ENCODE measurements at places on chromosomes 11 and 22.

DNA sequence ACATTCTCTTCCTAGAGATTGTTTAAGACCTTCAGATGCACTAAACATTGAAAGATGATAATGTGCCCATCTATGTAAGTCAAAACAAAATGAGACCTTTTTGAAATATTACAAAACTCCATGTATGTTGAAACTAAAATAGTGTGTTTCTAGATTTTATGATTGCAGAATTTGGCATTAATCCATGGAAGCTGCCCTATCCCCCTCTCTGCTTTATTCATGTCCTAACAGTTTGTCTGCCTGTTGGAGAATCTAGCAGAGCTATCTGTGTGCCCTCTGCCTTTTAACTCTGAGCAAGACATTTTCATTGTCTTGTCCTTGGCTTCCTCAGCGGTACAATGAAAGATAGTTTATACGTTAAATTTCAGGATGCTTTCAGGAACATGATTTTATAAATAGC lies 105.5 kb downstream of the FAT3 start:
- DNase-seq = no peak

DNA sequence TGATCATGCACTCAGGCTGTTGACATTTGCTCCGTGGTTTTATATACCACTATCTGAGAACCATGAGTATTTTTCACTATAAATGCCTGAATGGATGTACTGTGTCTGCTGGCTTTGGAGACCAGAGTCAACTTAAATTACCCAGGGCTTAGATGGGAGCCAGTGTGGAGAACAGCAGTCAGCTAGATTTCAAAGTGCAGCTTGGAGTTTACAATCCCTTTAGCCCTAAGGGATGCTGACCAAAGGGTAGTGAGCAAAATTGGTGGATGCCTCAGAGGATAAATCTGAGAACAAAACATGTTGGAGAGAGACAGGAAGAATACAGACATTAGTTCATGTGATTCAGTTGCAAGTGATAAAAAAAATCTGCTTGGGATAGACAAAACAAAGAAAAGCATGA lies 327.5 kb downstream of the C11orf87 start:
- DNase-seq = no peak

GRCh38 chr22:43570531-43571165 lies 158.8 kb downstream of the MPPED1 start:
- no peak for DNase-seq

GRCh38 chr11:45662665-45663485 lies 2.5 kb downstream of the CHST1 start:
- peak; percentile 17 for DNase-seq

- no peak for DNase-seq
Observed at GRCh38 chr22:26561756-26562417, 28.0 kb downstream of the TPST2 start.

DNA sequence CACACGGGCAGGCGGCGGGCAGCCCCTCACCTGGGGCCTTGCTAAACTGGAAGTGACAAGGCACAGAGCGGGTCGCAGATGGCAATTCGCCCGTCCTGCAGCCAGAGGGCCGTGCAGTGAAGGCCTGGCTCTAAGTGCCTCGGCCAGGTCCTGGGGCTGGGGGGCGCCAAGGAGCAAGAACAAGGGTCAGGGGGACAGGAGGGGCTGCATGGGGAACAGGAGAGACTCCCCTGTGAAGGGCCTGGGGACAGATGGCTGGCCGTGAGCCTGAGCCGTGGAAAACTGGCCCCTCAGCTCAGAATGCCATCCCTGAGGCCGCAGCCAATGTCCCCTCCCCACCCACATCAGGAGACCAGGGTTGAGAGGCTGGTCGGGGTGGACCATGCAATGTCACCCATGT lies 60.0 kb downstream of the RTL6 start:
- DNase-seq = no peak

- DNase-seq = no peak
Observed at GRCh38 chr22:24437741-24438328, 10.4 kb downstream of the ADORA2A start.

DNA sequence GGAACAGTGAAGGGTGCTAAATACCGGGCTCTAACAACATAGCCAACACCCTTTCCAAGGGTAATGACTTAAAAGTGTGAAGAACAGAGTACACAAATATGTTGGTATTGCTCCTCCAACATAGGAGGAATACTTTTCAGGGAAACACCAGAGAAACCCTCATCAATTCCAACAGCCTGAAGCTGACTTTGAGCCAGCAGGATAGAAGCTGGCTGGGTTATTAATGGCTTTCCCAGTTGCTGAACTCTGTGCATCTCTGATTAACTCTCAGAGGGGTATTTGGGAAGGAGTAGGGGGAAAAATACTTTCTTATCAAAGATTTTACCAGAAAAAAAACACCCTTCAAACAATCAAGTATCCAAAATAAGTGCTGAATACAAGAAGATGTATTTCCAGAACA lies 95.6 kb downstream of the AMBRA1 start:
- no peak for DNase-seq

GRCh38 chr22:19991645-19992451 lies 24.8 kb downstream of the ARVCF start:
- DNase-seq = no peak

- no peak for DNase-seq
Observed at GRCh38 chr11:129223701-129224149, 31.6 kb upstream of the ARHGAP32 start.

DNA sequence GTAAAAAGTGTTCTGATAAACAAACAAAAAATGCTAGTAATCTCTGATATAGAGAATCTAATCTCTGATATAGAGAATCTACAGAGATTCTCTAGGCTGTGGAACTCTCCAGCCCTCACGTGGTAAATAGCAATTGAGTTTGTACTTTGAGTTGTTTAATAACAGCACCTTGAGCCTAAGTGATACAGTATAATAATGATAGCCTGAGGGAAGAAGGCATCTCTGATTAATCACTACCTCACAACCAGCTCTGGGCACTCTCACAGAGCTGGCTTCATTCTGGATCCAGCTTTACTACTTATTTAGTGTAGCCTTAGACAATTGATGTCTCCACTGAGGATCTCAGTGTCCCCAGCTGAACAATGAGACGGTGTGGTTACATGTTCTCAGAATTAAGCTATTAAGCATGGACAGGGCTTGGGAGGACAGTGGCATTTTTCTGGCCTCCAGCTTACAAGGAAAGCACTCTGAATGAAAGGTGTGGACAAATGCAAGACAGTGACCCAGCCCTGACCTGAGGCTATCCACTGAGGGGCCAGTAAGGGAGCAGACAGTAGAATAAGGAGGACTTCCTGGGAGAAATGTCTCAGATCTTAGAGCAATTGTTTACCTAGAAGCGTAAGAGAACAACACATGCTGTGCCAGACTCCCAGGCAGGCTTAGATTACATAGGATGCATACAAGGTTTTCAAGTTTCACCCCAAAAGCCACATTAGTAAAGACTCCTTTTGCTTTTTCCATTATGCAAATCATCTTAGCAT lies 88.7 kb upstream of the DRD2 start:
- DNase-seq = no peak

DNA sequence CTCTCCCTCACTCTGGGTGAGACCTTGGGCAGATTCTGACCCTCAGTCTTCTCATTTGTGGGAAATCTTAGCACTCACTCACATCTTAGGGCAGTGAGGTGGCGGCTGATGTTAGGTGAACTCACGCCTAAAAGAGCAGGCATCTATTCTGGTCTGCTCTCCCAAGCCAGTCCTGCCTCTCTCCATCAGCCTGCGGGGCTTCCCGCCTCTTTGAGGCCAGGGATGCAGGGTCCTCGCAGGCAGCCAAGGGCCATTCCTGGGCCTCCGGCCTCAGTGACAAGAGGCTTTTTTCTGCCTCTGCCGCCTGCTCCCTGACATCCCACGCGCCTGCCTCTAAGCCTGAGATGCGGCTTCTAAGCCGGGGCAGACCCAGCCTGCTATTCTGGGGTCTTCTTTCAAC lies 13.8 kb upstream of the FGF4 start:
- no peak for DNase-seq

DNA sequence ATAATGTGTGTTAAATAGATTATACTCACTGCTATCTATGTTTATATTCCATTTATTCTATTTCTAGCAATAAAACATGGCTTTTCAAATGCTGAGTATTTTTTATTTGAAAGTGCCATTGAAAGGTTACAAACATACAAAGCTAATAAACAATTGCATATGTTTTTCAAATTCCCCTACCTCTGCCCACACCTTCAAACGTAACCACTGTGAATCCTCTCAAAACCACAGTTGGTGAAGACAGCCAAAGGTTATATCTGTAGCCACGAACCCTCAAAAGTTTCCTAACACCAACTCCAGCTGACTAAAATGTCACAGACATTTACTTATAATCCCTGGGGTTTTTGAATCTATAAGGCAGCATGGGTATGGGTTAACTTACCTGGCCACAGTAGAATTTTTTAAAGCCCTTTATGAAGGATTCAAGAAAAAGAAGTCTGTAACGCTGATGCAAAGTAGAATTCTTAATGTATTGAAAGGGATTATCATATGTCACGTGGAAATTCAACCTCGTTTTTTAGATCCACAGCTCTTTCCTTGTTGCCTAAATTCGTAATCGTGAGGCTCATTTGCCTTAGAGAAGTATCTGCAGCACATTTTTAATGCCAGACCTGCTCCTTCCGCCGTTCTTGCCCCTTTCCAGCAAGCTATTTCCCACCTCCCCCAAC lies 122.5 kb upstream of the ZC3H12C start:
- no peak for DNase-seq

DNA sequence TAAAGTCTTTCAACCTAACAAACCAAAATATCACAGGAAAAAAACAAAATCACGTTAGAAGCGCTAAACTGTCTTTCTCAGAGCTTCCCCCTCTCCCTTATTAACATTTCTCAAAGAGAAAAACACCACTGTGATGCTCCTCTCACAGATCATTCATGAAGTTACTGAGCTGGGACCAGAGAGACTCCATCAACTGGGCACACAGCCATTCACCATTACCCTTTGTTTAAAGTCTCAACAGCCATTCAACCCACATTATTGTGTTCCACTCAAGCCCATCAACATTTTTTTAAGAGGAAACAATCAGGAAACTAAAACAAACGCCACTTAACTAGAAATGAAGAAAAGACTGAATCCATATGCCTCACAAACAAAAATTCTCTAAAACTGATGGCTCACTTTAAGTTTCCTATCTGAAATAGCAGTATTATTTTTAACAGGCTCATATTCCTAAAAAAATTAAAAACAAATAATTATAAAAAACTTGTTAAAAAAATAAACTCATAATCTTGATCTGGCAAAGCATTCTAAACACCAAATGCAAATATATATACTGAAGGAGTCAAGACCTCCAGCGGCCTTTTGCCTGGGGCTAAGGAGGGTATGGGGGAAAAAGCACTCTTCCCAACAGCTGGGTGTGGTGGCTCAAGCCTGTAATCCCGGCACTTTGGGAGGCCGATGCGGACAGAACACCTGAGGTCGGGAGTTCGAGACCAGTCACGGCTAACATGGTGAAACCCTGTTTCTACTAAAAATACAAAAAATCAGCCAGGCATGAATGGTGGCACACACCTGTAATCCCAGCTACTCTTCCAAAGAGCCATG lies 14.0 kb downstream of the CELF1 start:
- DNase-seq = no peak

DNA sequence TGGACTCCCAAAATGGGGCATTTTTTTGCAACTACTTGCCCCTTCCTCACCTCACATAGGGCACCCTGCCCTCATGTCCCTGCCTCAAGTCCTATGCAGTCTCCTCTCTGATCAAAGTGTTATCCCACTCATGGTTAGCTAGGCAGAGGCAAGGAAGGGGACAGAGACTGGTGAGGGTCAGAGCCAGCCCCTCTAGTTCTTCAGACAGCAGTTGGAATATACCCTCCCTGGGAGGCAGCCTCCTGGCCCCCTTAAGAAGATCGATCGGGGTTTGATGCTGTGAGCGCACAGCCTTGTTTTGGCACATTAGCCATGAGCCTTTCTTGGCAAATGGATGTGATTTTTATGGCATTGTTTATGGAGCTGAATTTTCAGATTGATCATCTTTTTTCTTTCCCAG lies 436.9 kb downstream of the BUD13 start:
- DNase-seq = no peak

- DNase-seq = peak; percentile 18
Observed at GRCh38 chr11:76380159-76380976, 564 bp downstream of the THAP12 start.

- DNase-seq = no peak
Observed at GRCh38 chr11:9868641-9869040, 204.8 kb downstream of the SWAP70 start.

DNA sequence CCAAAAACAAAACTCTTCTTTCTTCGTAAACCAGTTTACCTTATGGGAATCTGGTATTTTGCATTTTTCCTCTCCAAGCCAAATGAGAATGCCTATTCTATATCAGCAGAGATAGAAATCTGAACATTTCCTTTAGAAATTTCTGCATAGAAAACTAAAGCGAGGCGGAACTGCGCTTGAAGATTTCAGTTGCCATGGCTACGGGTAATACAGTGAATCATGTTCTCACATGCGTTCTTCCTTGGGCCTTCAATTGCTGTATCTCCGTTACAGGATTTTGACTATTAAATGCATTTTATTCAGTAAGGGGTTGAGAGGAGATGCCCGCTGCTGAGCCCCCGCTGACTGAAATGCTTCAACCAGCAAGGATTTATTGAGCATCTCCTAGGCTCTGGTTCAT lies 108.2 kb upstream of the CRYBB3 start:
- no peak for DNase-seq

GRCh38 chr11:106286881-106287504 lies 209.5 kb downstream of the AASDHPPT start:
- DNase-seq = no peak

- DNase-seq = no peak
Observed at GRCh38 chr11:66567787-66568123, 651 bp downstream of the CTSF start.

DNA sequence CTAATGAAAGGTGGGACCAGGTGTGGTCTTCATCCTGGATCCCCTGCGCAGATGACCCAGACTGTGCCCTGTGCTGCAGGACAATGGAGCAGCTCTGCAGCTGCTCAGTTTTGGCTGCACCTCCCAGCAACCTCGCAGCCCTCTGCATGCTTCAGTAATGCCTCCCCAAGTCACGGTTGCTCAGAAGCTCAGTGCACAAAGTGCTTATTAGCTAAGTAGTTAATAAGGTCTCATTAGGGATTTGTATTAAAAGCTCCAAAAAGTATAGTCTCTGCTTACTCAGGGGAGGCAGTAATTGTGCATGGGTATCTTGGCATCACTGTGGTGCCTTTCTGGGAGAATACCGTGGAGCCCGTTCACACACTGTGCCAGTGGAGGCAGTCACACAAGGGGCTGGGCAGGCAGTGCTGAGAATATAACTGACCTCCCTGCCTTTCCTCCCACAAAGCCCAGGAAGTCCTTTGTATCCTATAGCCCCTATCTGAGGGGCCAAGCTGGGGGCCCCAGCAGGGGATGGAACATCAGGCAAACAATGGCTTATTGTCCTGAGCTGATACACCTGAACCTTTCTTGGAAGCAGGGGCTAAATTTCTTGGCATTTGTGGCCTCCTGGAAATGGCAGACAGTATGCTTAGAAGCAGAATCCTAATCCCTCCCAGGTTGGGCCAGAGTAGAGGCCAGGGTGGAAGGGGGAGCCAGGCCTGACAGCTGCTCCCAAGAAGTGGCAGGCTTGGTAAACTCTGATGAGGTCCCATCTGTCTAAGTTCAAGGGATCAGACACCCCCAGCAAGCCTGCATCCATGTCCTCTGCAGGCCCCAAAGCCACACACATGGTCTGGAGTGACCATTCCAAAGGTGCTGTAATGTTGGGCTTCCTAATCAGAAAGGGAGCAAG lies 125.5 kb upstream of the PARVA start:
- no peak for DNase-seq

Data from ACHN (cell line).